AG08395 (cell line): ENCODE measurements at places on chromosomes 5 and 9.

GRCh38 chr5:68303038-68303738, 87.6 kb downstream of the PIK3R1 start:
- DNase-seq, result no peak

GRCh38 chr9:110537841-110538646, 41.5 kb downstream of the SVEP1 start:
- peak; percentile 18 for DNase-seq

- no peak for DNase-seq
Measured at GRCh38 chr9:121284733-121285451, 16.9 kb downstream of the GSN start.

DNA sequence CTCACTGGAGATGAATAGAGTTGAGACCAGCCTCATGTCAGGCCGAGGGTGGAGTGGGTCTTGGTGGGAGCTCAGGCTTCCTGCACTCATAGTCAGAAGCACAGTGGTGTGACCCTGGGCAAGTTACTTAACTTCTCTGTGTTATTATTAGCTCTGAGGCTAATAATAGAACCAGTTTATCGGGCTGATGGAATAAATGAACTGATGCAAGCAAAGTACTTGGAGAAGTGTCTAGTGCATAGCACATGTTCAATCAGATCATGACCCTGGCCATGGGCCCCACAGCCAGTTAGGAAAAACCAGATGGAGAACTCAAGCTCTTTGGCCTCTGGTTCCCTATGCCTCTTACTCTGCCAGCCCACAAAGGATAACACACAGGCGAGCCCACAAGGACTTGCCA, 45.3 kb upstream of the OSMR start:
- no peak for DNase-seq

- DNase-seq, result no peak
Measured at GRCh38 chr5:62281411-62281810, 24.6 kb upstream of the KIF2A start.
